Effector CD4-positive, alpha-beta T cell (primary cell): ENCODE measurements at places on chromosomes 3 and 15.

DNA sequence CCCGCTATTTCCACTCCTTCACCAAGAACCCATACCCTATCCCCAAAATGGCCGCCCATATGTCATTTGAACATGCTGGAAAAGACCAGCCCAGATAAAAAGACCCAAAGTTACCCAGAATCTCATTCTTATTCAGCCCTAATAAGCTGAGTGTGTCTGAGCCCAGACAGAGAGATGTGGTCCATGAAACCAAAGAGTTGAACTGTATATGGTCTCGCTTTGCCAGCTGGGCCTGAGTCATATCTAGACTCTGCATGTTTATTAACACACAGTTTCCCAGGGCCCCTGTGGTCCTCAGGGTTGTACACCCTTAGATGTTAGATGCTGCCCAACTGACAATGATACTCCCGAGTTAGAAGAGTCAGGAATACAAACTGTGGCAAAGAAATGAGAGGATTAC is 201.9 kb upstream of the STRIT1 start:
- no peak for DNase-seq

DNA sequence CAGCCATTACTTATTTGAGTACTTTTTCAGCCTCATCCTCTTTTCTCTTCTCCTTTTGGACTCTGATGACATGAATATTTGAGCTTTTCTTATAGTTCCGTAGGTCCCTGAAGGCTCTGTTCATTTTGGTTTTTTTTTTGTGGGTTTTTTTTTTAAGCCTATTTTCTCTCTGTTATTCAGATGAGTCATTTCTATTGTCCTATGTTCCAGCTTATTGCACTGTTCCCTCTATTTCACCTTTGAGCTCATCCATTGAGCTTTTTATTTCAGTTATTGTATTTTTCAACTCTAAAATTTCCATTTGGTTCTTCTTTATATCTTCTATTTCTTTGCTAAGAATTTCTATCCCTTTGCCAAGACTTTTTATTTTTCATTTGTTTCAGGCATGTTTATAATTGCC is 7.2 kb upstream of the MGLL start:
- no peak for DNase-seq

DNA sequence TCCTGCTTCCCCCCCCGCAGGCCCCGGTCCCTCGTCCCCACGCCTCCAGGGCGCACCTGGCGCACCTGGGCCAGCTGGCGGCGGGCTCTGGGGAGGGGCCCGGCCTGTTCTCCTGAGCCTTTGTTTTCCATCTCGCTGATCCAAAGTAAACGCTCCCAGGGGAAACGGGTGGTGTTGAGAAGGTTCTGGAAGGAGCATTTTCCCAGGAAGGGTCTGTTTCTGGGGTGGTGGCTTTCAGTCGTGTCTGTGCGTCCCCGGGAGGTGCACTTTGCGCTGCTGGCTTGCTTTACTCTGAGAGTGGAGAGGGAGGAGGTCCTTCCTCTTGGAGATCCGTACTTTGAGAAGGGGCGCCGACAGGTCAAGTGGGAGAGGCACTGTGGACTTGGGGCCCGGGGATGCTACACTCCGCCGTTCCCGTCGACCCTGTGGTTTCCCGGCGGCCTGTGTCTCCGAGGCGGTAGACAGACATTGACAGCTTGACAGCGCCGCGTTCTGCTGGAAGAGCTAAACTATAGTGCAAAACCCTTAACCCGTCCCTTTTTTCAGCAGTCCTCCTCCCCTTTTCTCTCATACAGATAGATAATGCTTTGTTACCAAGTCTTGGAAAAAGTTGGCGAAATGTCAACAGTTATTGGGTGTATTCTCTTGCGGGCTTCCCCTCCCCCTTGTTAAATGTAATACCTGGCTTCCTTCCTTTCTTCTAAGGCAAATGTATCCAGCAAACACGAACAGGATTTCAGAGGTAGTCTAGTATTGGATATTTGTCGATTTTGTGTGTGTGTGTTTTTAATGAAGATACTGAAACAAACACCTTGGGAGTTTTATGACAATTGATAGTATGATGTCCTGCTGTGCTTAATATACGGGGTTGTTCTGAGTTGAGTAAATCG is 6.5 kb downstream of the TPM1 start:
- no peak for DNase-seq

DNA sequence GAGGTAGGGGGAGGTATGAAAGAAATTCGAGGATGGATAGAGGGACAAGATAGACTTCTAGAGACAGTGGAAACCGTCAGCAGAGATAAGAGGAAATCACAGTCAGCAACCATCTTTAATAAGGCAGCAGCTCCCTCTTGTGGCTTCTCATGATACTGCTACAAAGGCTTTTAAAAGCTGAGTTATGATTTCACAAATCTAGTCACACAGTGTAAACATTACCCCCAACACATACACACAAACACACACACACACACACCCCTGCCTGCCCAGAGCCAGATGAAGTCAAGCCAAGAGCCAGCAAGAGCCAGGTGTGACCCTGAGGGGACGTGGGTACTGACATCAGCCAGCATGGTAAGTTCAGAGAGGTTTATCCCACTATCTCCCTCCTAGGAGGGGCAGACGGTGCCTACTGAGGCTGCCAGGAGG is 18.9 kb upstream of the TGM5 start:
- DNase-seq: peak; percentile 45

DNA sequence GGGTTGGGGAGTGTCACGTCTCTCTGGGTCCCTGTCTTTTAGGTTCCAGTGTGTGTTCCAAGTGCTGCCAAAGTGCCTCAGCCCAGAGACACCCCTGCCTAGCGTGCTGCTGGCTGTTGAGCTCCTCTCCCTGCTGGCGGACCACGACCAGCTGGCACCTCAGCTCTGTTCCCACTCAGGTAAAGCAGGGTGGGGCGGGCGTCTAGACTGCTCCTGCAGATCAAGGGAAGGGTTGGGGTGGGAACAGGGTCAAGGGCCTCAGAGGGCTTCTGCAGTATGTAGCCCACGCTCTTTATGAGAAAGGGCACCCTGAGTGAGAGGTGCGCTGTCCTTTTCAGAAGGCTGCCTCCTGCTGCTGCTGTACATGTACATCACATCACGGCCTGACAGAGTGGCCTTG is 17.2 kb downstream of the ATRIP start:
- DNase-seq: no peak

GRCh38 chr15:37094333-37094914 is 5.9 kb downstream of the MEIS2 start:
- no peak for DNase-seq

DNA sequence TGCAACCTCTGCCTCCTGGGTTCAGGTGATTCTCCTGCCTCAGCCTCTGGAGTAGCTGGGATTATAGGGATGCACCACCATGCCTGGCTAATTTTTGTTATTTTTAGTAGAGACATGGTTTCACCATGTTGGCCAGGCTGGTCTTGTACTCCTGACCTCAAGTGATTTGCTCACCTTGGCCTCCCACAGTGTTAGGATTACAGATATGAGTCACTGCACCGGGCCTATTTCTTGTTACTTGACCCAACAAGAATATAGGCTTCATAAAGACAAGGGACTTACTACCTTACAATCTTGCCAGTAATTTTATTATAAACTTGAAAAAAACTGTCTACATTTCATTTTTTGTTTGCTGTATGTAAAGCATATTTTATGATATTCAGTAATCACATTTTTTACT is 21.4 kb upstream of the ZBTB47 start:
- DNase-seq: no peak
